ENCODE measurements at places on chromosomes 13 and 19.

- H3K27me3 ChIP-seq = no peaks in the 10 kb centered on the region
- H3K36me3 ChIP-seq = no peaks in the 10 kb centered on the region
- H3K4me3 ChIP-seq = no peak overlapping the region
- no peak overlapping the region for H3K27ac ChIP-seq
- H3K4me1 ChIP-seq = no peaks in the 10 kb centered on the region
These were observed 136.1 kb upstream of the IRS2 start for GRCh38 chr13:109922518-109922917.

DNA sequence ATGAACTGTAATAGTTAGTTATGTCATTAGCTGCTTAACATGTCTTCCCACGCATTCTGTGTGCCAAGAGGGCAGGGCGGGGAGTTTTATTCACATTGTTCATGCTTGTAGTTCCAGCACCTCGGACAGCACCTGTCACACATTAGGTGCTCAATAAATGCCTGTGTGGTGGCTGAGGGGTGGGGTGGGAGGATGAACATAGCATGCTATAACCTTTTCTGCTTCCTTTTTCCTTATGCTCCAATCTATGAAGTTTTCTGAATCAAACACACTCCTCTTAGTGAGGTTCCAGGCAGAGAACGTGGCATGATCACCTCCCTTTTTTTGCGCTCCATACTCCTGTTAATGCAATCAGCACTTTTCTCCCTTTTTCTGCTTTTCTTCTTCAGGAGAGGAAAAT, 15.8 kb upstream of the PTPRS start:
- no peaks in the 10 kb centered on the region for H3K4me1 ChIP-seq
- DNase-seq = no peak
- no peaks in the 10 kb centered on the region for H3K36me3 ChIP-seq

GRCh38 chr13:84297251-84297650, 415.0 kb upstream of the SLITRK1 start:
- no peaks in the 10 kb centered on the region for H3K27me3 ChIP-seq
- no peak overlapping the region for H3K4me3 ChIP-seq
- no peak for DNase-seq
- no peaks in the 10 kb centered on the region for H3K4me1 ChIP-seq
- H3K27ac ChIP-seq = no peak overlapping the region
- no peaks in the 10 kb centered on the region for H3K36me3 ChIP-seq

DNA sequence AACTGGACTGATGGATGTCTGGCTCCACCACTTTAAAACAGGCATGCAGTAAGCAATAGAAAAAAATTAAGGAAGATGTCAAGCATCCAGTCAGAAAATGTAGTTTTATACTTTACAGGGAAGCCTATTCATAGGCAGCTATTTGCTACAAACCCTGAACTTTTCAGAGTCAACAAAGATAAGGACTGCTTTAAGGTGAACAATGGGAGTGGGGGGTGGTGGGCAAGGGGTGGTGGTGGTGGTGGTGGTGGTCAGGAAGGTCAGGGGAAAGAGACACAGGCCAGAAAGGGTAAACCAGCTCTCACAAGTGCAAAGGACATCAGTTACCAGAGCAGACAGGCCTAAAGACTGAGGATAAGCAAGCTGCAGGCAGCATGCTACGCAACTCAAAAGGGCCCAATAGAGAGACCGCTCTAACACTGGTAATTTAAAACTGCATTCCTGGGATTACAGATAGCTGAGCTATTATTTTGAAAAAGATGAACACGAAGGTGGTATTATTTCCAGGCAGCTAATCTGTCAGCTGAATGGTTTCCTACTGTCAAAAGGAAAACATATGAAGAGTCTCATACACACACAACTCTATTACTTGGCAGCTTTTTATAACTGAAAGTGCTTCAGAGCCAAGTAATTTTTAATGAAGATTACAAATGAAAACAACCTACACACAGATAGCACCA, 14.8 kb downstream of the BRD4 start:
- H3K4me3 ChIP-seq = no peak overlapping the region
- peaks cover 4% of the 10 kb centered on the region for H3K4me1 ChIP-seq
- no peak overlapping the region for H3K27ac ChIP-seq
- no peak for DNase-seq

DNA sequence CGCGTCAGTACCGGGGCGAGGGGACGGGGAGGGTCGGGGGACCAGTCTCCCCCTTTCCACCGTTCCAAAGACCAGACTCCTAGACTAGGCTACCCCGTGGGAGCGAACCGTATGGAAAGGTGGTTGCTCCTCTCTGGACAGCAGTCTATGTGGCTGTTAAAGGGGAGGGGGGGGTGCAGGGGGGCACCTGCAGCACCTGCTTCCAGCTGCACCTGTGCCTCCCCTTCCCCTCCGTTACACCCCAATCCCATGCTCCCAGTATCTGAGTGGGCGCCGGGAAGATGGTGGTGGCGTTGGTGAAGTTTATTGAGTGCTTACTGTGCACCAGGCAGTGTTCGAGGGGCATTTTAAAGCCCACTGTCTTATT, 557 bp downstream of the ZNF524 start:
- H3K4me3 ChIP-seq = peak overlapping the region; percentile 76
- H3K36me3 ChIP-seq = no peaks in the 10 kb centered on the region
- DNase-seq = no peak
- H3K27ac ChIP-seq = peak overlapping the region; percentile 91
- no peaks in the 10 kb centered on the region for H3K27me3 ChIP-seq
- peaks cover 15% of the 10 kb centered on the region for H3K4me1 ChIP-seq

- no peaks in the 10 kb centered on the region for H3K4me1 ChIP-seq
- no peaks in the 10 kb centered on the region for H3K36me3 ChIP-seq
- DNase-seq = no peak
- H3K4me3 ChIP-seq = no peak overlapping the region
- H3K27me3 ChIP-seq = peaks cover 4% of the 10 kb centered on the region
These were observed 23.4 kb upstream of the CEACAM21 start for GRCh38 chr19:41552558-41552957.

- no peaks in the 10 kb centered on the region for H3K27me3 ChIP-seq
- H3K27ac ChIP-seq = no peak overlapping the region
- H3K4me3 ChIP-seq = no peak overlapping the region
- no peaks in the 10 kb centered on the region for H3K36me3 ChIP-seq
- no peaks in the 10 kb centered on the region for H3K4me1 ChIP-seq
- no peak for DNase-seq
These were observed 910.8 kb upstream of the MIR17HG start for GRCh38 chr13:90436697-90437096.

- no peak for DNase-seq
- H3K4me1 ChIP-seq = no peaks in the 10 kb centered on the region
- H3K4me3 ChIP-seq = no peak overlapping the region
- no peak overlapping the region for H3K27ac ChIP-seq
- H3K36me3 ChIP-seq = no peaks in the 10 kb centered on the region
These were observed 128.0 kb upstream of the VSTM2B start for GRCh38 chr19:29397748-29398147.

GRCh38 chr19:10642473-10643171, 11.5 kb upstream of the ILF3 start:
- peak overlapping the region; percentile 90 for H3K27ac ChIP-seq
- no peak for DNase-seq
- H3K27me3 ChIP-seq = no peaks in the 10 kb centered on the region
- H3K36me3 ChIP-seq = peaks cover 2% of the 10 kb centered on the region

GRCh38 chr13:33541456-33541855, 255.9 kb upstream of the STARD13 start:
- no peaks in the 10 kb centered on the region for H3K4me1 ChIP-seq
- peak overlapping the region; percentile 98 for H3K27ac ChIP-seq
- no peak for DNase-seq
- no peaks in the 10 kb centered on the region for H3K36me3 ChIP-seq
- H3K27me3 ChIP-seq = no peaks in the 10 kb centered on the region

- H3K27me3 ChIP-seq = no peaks in the 10 kb centered on the region
- no peak for DNase-seq
- H3K36me3 ChIP-seq = no peaks in the 10 kb centered on the region
- no peak overlapping the region for H3K4me3 ChIP-seq
- H3K4me1 ChIP-seq = no peaks in the 10 kb centered on the region
- no peak overlapping the region for H3K27ac ChIP-seq
These were observed 70.3 kb downstream of the FNDC3A start for GRCh38 chr13:49046002-49046401.

GRCh38 chr13:99663185-99663825, 162.0 kb downstream of the TM9SF2 start:
- no peak overlapping the region for H3K27ac ChIP-seq
- H3K4me1 ChIP-seq = peaks cover 17% of the 10 kb centered on the region
- H3K4me3 ChIP-seq = no peak overlapping the region
- H3K36me3 ChIP-seq = no peaks in the 10 kb centered on the region
- no peaks in the 10 kb centered on the region for H3K27me3 ChIP-seq

DNA sequence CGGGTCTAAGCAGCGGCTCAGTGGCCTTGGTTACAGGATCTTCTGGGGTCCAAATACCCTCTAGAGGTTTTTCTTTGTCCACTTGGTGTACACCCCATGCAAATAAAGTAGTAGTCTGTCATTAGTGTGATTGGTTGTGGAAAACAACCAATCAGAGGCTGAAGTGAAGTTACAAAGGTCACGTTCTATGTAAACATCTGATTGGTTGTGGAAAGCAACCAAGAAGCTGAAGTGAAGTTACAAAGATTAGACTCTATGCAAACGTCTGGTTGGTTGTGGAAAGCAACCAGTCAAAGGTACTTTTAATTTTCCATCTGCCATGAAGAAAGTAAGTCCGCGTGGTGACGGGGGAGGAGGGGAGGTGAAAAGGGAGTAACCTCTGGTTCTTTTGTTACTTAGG, 790.9 kb downstream of the UQCRFS1 start:
- no peak overlapping the region for H3K27ac ChIP-seq
- H3K36me3 ChIP-seq = no peaks in the 10 kb centered on the region
- H3K27me3 ChIP-seq = no peaks in the 10 kb centered on the region
- no peak for DNase-seq

GRCh38 chr19:19259741-19260140, 13.4 kb downstream of the TM6SF2 start:
- no peak overlapping the region for H3K27ac ChIP-seq
- H3K4me3 ChIP-seq = no peak overlapping the region
- DNase-seq = no peak
- H3K27me3 ChIP-seq = no peaks in the 10 kb centered on the region
- peaks cover 8% of the 10 kb centered on the region for H3K4me1 ChIP-seq

DNA sequence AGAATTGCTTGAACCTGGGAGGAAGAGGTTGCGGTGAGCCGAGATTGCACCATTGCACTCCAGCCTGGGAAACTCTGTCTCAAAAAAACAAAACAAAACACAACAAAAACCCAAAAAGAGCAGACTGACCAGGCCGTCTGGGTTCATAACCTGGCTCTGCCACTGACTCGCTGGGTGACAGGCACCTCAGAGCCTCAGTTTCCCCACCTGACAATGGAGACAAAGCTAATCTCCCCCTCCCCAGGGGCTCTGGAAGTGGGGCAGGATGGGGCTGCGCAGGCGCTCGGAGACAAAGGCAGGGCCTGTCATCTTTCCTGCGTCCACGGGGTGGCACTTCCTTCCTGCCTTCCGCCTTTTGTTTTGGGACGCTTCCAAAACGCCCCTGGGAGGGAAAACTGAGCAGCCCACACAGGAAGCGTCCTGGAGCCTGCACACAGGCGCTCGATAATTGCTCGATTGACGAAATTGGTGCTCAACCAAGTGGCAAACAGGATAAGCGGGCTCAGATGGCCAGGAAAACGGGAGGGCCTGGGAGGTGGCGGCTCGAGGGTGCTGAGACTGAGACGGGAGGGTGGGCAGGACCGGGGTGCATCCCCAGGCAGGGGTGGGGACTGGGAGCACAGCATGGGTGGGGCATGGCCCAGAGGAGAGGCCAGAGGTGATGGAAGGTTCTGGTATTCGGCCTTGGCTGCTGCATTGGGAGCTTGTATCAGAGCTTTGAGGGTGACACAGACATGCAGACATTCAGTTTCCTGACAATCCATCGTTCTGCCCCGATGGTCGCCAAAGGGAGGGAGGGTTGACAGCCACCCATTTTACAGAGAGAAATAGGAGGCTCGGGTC, 17.8 kb downstream of the SPC24 start:
- peak; percentile 75 for DNase-seq
- H3K36me3 ChIP-seq = no peaks in the 10 kb centered on the region

DNA sequence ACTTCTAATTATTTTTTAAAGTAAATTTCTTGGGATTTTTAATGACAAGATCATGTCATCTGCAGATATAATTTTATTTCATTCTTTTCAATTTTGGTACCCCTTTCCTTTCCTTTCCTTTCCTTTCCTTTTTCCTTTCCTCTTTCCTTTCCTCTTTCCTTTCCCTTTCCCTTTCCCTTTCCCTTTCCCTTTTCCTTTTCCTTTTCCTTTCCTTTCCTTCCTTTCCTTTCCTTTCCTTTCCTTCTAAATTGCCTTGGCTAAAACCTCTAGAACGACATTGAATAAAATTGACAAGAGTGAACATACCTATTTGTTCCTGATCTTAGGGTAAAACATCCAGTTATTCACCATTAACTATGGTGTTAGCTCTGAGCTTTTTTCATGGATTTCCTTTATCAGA, 334.1 kb downstream of the NDFIP2 start:
- H3K27me3 ChIP-seq = no peaks in the 10 kb centered on the region
- no peak overlapping the region for H3K27ac ChIP-seq
- no peak overlapping the region for H3K4me3 ChIP-seq
- no peaks in the 10 kb centered on the region for H3K36me3 ChIP-seq

DNA sequence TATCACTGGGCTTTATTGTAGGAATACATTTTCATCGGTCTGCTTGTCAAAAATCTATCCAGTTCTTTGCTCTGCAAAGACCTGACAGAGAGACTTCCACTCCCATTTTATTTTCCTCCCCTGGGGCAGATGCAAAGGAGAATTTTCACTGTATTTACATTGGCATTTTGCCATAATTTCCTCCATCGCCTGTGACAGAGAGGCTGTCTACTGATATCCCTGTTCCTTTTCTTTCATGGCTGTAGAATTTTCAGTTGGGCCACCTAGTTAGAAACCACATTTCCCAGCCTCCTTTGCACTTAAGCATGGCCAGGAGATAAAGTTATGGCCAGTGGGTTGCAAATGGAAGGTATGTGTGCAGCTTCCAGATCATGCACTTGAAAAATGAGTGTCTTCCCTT, 89.3 kb downstream of the NUFIP1 start:
- no peak for DNase-seq
- H3K4me3 ChIP-seq = no peak overlapping the region
- no peaks in the 10 kb centered on the region for H3K27me3 ChIP-seq
- H3K27ac ChIP-seq = no peak overlapping the region

DNA sequence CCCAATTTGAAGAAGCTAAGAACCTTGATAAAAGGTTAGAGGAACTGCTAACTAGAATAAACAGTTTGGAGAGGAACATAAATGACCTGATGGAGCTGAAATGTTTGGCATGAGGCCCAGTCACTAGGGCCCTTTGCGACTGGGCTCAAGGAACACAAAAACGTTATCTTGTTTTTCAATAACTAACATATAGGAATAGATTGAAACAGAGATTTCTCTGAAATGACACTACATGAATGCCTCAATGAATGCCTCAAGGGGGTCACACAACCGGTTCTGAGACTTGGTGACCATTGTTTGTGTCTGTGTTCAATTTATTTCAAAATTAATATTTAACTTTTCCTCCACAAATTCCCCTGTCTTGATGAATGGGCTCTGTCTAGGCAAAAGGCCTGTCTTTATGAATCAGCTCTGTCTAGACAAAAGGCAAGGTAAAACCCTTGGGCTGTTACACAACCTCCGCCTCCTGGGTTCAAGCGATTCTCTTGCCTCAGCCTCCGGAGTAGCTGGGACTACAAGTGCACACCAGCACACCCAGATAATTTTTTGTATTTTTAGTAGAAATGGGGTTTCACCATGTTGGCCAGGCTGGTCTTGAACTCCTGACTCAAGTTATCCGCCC, 932 bp upstream of the ZNF486 start:
- no peaks in the 10 kb centered on the region for H3K27me3 ChIP-seq
- peaks cover 7% of the 10 kb centered on the region for H3K4me1 ChIP-seq
- no peak overlapping the region for H3K27ac ChIP-seq
- H3K36me3 ChIP-seq = no peaks in the 10 kb centered on the region
- no peak for DNase-seq
- no peak overlapping the region for H3K4me3 ChIP-seq
